ENCODE measurements at places on chromosomes 5 and 9.
A peak's percentile ranks its signal among the peaks of the same experiment; 100 is the strongest.

DNA sequence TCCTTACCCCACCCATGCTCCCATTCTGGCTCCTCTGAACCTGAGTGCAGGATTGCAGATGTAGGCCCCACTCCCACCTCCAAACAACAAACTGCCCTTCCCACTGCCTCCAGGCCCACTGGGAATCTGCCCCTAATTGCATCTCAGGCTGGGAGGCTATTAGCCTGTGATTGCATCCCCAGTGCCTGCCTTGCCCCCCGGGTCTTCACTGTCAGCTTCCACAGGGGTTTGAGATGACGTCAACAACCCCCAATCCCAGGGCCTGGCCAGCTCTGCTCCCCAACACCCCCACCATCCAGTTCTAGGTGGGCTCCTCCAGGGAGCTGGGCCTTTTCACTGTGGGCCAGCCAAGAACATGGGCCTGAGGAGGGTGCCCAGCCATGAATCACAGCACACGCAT is 91.5 kb downstream of the PCDH1 start:
- DNase-seq = no peak

GRCh38 chr5:148452499-148453193 is 68.9 kb downstream of the FBXO38 start:
- no peak for DNase-seq

DNA sequence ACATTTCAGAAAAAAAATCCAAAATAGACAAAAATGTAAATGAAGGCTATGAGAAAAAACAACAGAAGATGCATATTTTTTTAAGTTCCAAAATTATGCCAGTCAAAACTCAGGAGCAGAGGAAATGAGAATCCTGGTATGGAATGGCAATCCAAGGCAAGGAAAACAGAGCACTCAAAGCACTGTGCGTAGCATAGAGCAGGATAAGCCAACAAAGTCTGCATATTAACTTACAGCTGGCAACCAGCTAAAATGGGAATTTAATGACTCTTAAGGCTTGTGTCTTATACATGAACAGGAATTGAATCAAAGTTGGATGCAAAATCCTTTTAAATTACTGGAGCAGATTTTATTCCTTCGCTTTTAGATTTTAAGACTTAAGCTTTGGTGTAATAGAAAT is 203.5 kb upstream of the DAPK1 start:
- no peak for DNase-seq

GRCh38 chr9:109912726-109913460 is 132.9 kb downstream of the PALM2AKAP2 start:
- DNase-seq = no peak

DNA sequence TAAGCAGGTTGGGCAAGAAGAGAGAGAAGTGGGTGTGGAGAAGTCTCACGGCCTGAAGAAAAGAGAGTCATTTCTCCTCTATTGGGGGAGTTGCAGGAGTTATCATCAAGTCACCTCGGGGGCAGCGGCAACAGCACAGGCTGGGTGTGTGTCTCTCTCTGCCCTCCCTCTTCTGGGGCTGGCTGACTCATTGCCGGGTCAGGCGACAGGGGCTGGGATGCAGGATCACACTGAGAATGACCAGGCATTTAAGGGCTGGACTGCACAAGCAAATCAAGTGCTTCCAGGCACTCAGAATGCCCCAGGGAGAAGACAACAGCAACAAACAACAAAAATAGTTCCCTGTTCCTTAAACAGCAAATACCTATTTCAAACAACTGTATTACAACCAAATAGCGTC is 6.3 kb upstream of the EQTN start:
- DNase-seq = no peak

DNA sequence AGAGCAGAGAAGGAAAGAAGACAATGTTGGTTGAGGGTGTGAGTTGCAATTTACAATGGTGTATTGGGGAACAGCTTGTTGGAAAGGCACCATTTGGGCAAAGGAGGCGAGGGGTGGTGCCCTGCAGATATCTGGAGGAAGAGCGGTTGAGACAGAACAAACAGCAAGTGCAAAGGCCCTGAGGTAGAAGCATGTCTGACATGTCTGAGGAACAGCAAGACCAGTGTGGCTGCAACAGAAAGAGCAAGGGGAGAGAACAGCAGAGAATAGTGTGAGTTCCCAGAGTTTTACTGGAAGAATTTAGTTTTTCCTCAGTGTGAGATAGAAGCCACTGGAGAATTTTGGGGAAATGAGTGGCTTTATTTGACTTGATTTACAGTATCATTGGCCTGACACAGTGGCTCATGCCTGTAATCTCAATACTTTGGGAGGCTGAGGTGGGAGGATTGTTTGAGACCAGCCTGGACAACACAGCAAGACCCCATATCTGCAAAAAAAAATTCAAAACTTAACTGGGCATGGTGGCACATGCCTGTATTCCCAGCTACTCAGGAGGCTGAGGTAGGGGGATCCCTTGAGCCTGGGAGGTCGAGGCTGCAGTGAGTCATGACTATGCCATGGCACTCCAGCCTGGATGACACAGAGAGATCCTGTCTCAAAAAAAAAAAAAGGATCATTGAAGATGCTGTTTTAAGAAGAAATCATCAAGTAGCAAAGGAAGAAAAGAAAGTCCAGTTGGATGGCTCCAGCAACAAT is 13.6 kb downstream of the CMBL start:
- DNase-seq = no peak

- DNase-seq = no peak
These were observed 137.6 kb downstream of the TRPM3 start for GRCh38 chr9:70983723-70984295.

DNA sequence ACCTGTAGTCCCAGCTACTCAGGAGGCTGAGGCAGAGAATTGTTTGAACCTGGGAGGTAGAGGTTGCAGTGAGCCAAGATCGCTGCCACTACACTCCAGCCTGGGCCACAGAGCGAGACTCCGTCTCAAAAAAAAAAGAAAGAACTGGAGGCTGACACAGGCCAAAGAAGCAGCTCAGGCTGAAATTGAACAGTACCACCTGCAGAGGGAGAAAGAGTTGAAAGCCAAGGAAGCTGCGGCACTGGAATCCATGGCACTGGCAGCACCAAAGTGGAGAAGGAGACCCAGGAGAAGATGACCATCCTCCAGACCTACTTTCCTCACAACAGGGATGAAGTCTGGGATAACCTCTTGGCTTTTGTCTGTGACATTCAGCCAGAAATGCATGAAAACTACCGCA is 11.3 kb upstream of the TMEM141 start:
- no peak for DNase-seq

- DNase-seq = no peak
These were observed 107.6 kb upstream of the MPDZ start for GRCh38 chr9:13386935-13387733.

GRCh38 chr5:135551593-135552447 is 16.1 kb upstream of the NEUROG1 start:
- peak; percentile 75 for DNase-seq

GRCh38 chr5:76607353-76607871 is 15.8 kb downstream of the F2RL2 start:
- no peak for DNase-seq

- DNase-seq = no peak
These were observed 28.8 kb downstream of the LPCAT1 start for GRCh38 chr5:1494780-1495524.

- no peak for DNase-seq
These were observed 1.4 kb downstream of the IL9 start for GRCh38 chr5:135894276-135894675.

- DNase-seq = no peak
These were observed 372.4 kb upstream of the PAPPA start for GRCh38 chr9:115781070-115781736.

- peak; percentile 86 for DNase-seq
These were observed 142.6 kb upstream of the LMX1B start for GRCh38 chr9:126471084-126471624.

GRCh38 chr5:122333564-122333963 is 21.5 kb downstream of the SNCAIP start:
- DNase-seq = no peak

- no peak for DNase-seq
These were observed 66.0 kb upstream of the MEF2C start for GRCh38 chr5:88948746-88949600.

- DNase-seq = no peak
These were observed 3.8 kb upstream of the NACC2 start for GRCh38 chr9:136098844-136099243.

DNA sequence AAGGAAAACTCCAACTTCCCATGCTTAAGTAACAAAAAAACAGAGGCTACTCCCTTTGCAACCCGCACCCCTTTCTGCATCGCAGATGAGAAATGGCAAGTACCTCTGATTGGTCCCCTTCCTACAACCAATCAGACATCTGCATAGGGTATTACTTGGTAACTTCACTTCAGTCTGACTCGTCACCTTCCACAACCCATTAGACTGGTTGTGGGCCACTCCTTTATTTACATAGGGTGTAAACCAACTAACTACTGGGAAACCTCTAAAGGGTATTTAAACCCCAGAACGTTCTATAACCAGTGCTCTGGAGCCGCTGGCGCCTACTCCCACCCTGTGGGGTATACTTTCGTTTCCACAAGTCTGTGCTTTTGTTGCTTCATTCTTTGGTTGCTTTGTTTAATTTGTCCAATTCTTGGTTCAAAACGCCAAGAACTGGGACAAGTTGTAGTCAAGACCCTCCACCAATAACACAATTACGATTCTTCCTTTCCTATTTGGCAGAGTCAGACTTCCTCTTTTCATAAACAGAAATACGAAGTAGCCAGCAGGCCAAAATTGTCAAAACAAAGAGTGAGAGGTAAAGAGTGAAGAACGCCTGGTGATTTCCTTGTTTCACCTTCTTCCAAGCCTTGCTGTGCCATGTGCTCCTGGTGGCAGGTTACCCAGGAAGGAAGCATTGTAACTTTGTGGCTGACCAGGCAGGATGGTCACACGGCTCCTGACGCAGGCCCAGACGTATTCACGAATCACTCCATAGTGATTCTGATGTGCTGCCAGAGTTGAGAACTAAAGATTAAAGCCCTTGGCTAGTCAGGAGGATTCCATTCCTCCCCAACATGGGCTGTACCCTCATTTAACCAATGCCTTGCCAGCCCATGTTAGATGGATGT is 477.4 kb downstream of the ARHGEF28 start:
- DNase-seq = no peak

GRCh38 chr9:88092797-88093331 is 45.4 kb downstream of the SPATA31C2 start:
- DNase-seq = no peak

DNA sequence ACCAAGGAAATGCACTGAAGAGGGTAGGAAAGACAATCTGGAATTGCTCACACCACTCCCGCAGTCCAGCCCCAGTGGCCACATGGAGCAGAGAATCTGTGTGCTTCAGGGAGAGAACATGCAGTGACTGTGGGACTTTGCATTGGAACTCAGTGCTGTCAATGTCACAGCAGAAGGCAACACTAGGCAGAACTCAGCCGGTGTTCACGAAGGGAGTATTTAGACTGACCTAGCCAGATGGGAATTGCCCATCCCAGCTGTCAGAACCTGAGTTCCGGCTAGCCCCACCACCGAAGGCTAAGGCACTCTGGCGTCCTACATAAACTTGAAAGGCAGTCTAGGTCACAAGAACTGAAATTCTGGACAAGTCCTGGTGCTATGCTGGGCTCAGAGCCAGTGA is 139.0 kb downstream of the AGTPBP1 start:
- DNase-seq = no peak

- peak; percentile 66 for DNase-seq
These were observed 4.2 kb downstream of the CCNI2 start for GRCh38 chr5:132751444-132751843.

DNA sequence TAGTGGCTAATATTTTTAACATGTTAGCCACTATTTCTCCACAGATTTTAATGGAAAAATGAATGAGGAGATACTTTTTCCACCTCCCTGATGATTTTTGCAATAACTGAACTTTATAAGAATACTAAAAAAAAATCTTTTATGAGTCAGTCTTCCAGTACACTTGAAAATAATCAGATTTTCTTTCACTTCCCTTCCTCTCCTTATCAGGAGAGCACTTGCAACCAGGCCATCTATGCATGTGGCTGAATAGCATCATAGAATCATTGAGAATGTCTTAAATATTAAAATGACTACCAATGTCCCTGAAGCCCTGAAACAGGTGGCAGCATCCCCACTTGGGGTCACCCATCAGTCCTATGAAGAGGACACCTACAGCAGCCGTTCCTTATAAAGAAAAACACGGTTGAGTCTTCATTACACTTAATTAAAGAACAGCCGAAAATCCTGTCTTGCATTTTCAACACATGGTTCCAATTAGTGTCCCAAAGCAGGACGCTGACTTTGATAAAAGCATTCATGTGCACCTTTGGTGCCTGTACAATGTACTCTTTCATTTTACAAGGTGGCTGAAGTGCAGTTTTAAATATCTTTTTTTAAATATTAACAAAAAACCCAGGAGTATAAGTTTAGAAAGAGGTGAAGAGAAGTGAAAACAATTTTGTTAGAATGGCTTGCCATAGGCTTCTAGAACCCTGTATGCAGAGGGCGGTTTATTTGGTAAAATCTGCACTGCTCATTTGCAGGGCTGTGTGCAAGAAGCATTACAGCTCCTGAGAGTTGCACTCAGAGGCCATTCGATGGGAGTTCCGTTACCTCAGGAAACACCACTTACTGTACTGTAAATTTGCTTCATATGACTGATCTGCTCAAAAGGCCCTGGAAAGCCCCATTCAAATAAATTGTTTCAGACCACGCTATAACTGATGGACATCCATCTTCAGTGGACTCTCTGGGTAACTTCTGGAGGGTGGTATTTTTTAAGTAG is 106.9 kb upstream of the VCAN start:
- no peak for DNase-seq

DNA sequence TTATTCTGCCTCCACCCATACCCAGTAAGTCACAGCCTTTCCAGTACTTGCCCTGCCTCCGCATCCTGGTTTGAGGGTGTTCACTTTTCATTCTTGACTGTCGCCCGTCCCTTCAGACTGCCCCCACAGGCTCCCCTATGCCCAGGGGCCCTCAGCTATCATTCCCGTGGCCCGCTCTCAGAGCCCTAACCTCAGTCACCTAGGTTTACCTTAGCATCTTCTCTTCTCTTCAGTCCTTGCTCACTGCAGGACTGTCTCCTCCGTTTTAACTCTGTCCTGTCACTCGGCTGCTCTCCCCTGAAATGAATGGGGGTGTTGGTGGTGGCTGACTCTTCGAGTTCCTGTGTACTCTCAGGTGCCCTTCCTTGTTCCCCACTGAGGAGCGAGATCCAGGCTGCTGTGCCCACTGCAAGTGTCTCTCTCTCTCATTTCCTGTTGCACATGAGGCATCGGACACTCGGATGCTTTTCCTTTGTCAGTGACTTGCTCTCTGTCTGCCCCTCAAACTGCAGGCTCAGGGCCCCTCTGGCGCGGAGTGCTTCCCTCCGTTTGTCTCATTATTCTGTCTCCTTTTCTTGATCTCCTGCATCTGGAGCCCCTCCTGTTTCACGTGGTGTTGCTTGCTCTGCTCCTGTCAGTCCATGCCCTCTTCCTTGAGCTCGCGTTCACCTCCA is 89.8 kb downstream of the CACNA1B start:
- no peak for DNase-seq

DNA sequence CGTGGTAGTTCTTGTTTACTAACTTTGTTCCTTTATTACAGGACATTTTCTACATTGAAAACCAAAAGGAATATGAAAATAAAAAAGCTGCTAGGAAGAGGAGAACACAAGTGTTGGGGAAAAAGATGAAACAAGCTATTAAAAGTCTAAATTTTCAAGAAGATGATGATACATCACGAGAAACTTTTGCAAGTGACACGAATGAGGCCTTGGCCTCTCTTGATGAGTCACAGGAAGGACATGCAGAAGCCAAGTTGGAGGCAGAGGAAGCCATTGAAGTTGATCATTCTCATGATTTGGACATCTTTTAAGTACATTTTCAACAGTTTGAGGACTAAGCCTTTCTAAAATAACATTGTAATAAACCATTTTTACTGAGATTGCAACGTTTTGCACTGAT is 23.8 kb downstream of the PHAX start:
- no peak for DNase-seq

Data from stimulated activated CD4-positive, alpha-beta T cell treated with anti-CD3 and anti-CD28 coated beads, Interleukin-15, amount 100 ng/mL, for 24 hours (primary cell).